NCI-H1694 (cell line): ENCODE measurements at places on chromosomes 5 and 9.

DNA sequence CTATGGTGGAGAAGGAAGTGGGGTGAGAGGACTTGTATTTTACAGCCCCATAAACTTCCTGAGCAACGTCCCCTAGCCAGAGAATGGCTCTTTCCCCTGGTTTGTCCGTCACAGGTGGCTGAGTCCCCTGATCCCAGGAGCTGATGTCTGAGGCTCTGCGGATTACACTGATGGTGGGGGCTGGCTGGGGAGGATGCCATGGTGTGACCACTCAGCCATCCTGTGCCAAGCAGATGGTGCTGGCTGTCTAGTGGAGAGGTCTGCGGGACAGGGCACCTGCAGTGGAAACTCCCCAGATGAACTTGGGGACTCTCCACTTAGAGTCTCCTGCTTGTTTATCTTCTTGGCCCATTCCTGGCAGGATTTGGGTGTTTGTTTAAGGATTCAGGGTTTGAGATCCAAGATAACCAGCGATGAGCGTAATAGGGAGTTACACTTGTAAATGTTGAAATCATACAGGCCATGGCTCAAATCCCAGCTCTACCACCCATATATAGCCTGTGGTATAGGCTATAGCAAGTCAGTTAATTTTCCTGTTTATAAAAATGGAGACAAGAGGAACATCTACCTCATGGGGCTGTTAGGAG lies 4.7 kb upstream of the PTGS1 start:
- no peak for DNase-seq

- DNase-seq, result no peak
Measured at GRCh38 chr9:136381311-136381710, 7.8 kb upstream of the CARD9 start.

GRCh38 chr5:179405426-179406030 lies 60.3 kb upstream of the ADAMTS2 start:
- no peak for DNase-seq

DNA sequence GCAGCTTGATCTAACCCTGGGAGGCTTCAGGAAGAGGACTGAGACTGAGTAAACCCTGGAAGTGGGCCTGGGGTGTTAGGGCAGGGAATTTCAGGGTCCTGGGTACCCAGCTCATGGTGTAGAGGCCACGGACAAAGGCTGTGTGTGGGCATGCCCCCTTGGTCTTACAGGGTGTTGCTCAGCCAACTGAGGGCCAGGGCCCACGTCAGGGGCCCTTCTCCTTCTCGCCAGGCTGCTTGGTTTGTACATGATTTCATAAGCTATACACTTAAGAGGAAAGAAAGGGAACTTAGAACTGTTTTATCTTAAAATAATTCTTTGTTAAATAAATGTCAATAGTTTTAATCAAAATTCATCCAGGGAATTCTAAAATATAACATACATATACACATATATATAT lies 95.4 kb downstream of the TLE4 start:
- no peak for DNase-seq

- DNase-seq, result no peak
Measured at GRCh38 chr5:95936812-95937397, 24.7 kb downstream of the ELL2 start.

DNA sequence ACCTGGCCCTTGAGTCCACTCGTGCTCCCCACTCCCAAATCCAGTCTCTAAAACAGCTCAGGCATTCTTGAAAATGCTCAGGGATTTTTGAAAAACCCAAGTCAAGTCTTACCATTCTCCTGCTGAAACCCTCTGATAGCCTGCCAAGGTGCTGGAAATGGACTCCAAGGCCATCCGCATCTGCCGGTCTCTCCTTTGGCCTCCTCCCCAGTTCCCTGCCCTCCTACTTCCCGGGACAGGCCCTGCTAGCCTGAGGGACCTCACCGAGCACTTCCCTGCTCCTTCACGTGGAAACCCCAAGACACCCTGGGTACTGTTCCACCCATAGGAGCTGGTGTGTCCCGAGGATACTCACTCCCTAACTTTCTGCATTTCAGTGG lies 49.8 kb upstream of the GADD45G start:
- no peak for DNase-seq

DNA sequence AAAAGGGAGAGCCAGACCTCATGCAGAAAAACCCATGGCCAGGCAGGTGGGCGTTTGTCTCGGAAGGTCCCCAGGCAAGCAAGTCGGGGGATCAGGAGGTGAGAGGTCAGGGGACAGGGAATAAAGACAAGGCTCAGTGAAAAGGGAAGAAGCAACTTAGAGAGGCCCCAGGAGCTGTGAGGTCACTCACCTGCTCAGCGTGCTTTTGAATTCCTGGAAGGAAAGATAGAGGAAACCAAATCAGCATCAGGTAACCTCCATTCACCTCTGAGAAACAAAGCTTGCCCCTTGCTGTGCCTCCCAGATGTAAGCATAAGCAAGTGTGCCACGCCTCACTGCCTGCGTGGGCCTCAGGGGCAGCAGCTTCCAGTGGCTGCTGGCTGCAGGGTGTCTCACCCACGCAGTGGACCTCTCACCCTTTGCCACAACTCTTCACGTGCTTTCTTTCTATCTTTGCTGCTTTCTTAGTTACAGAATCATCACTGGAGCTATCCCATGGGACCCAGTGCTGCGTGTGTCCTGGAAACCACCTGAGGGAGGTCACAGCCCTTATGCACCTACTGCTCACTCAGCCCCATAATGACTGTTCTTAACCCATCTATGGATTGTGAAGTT lies 6.0 kb downstream of the TRIM7 start:
- DNase-seq, result no peak

DNA sequence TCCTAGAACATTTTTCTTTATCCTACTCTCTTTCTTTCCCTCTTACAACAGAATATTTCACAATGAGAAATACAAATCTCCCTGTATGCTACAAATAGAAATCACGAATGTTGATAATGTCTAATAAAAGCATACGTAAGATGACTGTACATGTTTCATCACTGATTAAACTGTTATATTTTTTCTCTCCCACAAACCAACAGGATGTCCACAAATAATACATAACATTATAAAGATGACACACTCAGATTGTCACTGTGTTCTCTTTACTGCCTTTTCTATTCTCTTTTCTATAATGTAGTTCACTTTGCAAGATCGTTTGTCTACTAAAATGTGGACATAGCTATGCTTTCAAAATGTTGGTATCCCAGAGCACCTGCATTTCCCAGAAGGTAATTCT lies 90.7 kb upstream of the PARP8 start:
- no peak for DNase-seq

DNA sequence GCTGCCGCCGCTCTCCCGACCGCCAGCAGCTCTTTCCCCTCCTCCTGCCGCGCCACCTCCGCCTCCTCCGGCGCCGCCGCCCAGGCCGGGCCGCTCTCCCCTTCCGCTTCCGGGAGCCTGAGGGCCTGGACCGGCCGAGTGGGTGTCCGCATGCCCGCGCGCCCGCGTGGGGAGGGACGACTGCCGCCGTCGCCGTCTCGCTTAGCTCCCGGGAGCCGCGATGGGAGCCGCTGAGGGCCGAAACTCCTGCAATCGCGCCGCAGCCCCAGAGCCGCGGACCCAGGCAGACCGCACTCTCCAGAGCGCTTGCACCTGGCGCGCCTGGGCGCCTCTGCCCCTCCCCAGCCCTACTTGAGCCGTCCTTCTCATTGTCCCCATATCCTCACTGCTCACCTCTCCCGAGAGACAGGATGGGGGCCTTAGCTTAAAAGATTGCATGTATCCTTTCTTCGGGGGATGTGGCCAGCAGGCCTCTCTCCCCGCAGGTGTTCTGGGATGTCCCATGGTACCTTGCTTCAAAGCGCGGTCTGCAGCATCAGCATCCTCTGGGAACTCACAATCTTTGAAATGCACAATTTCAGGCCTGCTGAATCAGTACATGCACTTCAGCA lies at the start of gene ZDHHC21:
ZDHHC21 (minus strand) TSS at position 182 of the 611 bp plus-strand sequence. CDS start 19,092 bp downstream, outside the sequence.
- no peak for DNase-seq

GRCh38 chr5:154933537-154933936 lies 4.5 kb downstream of the GEMIN5 start:
- DNase-seq, result no peak

DNA sequence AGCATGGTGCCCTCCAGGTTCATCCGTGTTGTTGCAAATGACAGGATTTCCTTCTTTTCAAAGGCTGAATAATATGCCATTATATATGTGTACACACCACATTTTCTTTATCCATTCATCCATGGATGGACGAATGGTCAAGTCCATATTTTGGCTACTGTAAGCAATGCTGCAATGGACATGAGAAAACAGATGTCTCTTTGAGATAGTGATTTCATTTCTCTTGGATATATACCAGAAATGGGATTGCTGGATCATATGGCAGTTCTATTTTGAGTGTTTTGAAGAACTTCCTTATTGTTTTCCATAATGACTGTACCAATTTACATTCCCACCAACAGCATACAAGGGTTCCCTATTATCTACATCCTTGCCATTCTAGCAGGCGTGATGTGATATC lies 67.9 kb downstream of the TEK start:
- DNase-seq, result no peak

GRCh38 chr5:57476601-57477056 lies 6.0 kb downstream of the ACTBL2 start:
- DNase-seq, result no peak

- no peak for DNase-seq
Measured at GRCh38 chr5:41368158-41368557, 142.2 kb downstream of the PLCXD3 start.

DNA sequence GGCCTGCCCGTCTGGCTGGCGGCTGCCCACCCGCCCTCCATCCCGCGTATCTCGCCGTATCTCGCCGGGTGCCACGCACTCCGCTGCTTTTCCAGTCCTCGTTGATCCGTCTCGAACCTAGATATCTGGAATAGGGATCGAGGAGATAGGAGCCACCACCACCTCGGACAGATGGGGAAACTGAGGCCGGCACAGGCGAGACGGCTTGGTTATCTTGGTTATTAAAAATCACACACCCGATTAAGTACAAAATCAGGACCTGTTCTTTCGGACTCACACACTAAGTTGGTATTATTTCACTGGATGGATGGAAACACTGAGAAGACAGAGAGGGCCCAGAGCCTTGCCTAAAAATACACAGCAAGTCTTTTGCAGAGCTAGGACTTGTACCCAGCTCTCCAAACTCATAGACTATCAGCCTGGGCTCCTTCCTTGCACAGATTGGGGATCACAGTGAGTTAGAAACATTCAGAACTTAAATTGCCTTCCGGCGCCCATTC lies 678 bp downstream of the SLC26A2 start:
- no peak for DNase-seq

DNA sequence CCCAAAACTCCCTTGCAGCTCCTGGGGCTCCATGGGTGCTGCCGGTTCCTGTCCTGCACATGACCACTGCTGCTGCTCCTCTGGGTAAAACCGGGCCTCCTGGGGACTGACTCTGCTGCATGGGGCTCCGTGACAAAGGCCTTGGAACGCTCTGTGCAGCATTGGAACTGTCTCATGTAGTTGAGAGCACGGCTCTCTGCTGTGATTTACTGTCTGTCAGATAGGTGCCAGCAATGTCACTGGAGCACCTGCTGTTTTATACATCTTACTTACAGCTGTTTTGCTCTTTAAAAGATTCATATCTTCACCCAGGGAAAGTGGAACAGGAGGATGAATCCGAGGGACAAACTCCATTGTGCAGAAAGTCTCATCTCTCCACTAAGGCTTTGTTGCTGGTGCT lies 138.1 kb downstream of the YIPF5 start:
- no peak for DNase-seq

GRCh38 chr5:173027905-173028304 lies 28.2 kb upstream of the CREBRF start:
- DNase-seq, result no peak

GRCh38 chr5:168407211-168407610 lies 79.1 kb upstream of the RARS1 start:
- no peak for DNase-seq

GRCh38 chr5:171981847-171982246 lies 24.6 kb downstream of the FBXW11 start:
- DNase-seq, result no peak

GRCh38 chr5:123856766-123857165 lies 344.8 kb downstream of the CSNK1G3 start:
- DNase-seq, result no peak

GRCh38 chr9:93668261-93668871 lies 92.0 kb downstream of the PHF2 start:
- DNase-seq, result no peak

DNA sequence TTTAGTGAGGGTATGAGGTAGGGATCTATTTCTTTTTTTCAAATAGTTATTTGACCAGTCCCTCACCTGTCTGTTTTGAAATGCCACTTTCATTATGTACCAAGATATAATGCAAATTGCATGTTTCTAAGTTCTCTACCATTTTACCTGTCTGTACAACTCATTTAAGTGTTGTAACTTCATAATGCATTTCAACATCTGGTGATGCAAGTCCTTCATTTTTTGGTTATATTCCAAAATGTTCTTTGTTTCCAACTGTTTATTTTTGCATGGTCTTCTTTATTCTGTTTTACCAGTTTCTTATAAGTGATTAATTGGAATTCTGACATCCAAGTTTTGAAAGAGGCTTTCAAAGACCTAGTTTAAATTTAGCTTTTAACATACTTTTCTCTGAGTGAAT lies 26.8 kb downstream of the TDRD7 start:
- DNase-seq, result no peak

- no peak for DNase-seq
Measured at GRCh38 chr5:135066781-135067180, 32.8 kb upstream of the PITX1 start.

DNA sequence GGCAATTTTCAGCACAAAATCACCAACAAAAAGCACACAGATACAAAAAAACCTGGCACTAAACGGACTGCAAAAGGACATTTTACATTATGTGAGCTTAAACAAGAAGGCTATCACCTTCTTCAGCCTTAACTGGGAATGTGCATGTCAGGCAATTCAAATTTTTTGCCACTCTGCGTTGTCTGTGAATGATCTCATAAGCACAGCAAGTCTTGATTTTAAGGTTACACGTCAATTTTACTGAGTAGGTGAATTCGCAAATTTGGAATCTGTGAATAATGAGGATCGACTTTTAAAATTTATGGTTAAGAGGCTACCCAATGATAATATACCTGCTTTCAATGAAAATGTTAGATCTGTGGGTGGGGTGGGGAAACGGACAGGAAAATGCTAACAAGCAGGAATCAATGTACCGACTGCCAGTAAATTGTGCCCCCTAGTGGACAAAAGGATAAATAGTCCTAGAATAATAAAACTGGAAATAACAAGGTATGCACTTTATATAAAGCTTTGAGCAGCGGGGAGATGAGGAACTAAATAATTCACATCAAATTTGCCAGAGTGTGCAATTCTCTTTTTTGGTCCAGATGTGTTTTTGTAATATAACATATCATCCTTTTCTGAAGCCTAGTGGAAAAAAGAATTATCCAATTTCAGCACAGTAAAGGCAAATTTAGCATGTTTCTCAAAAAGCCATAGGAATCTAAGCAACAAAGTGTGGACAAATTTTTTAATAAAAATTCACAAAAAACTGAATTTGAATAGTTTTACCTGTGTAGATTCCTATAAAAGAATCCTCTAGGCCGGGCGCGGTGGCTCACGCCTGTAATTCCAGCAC lies 20.5 kb downstream of the EQTN start:
- DNase-seq, result peak; percentile 73

GRCh38 chr9:106479679-106480078 lies 383.3 kb upstream of the ZNF462 start:
- DNase-seq, result no peak
